NCI-H345 (cell line): ENCODE measurements at places on chromosomes 12 and 14.

DNA sequence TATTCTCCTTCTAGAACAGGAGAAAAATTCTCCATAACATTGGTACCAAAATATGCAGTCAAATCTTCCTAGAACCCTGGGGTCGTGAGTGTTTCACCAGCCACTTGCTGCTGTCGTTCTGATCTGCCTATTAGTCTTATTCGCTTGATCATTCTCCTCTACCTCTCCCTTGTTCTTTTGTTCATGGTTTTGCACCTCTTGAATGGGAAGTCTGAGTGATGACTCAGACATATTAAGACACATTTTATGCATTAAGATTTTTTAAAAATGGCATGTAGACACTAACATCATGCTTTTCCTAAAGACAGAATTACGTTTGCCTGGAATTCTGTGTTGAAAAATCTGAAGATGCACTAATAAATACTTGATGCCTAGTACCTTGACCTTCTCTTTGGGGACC lies 159.2 kb upstream of the LRIG3 start:
- no peak for DNase-seq

- DNase-seq, result no peak
Observed at GRCh38 chr12:4438834-4439596, 6.6 kb downstream of the FGF6 start.

DNA sequence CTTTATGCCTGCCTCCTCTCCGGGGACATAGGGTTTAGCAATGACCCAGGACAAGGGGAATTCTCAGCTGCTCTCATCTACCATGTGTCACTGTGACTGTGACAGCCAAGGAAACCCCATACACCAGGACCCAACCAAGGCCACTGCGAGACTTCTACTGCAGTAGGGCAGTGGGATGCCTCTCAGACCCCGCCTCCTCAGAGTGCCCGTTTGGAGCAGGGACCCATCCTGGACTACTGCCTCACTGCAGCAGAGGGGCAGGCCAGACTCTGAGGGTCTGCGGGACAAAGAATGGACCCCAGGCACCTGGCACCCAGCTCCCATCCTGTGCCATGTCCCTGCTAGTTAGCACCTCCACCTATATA lies 71.3 kb upstream of the DDX11 start:
- no peak for DNase-seq

DNA sequence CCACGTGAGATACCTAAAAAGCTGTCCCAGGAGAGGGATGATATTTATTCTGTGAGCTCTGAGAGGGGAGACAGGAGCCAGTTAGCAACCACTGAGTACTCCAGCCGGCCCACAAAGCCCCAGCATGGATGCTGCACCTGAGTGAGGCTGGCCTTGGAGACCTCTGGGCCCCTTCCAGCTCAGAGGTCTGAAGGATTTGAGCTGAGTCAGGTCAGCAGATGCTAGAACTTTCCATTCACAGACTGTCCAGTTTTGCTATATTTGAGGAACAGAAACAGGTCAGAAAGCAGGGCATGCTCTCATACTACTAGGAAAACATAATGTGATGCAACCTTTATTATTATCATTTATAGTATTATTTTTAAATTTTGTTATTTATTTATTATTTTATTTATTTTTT lies 15.0 kb upstream of the MAPKAPK5 start:
- DNase-seq, result no peak

- DNase-seq, result no peak
Observed at GRCh38 chr12:121189131-121189530, 20.8 kb upstream of the P2RX4 start.

- DNase-seq, result no peak
Observed at GRCh38 chr14:68625366-68626090, 167.3 kb downstream of the ZFP36L1 start.

- DNase-seq, result peak; percentile 68
Observed at GRCh38 chr12:95548539-95549391, 2.5 kb downstream of the USP44 start.

DNA sequence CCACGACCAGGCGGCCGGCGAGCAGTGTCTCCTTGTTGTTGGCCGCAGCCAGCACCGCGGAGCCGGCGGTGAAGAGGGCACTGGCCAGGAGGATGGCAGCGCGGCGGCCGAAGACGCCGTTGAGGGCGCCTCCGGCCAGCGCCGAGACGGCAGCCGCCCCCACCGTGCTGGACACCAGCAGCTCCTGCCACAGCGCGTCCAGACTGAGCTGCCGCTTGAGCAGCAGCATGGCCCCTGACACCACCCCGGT lies 691 bp downstream of the SLC2A13 start:
- DNase-seq, result no peak

- DNase-seq, result no peak
Observed at GRCh38 chr12:77151030-77151429, 85.7 kb upstream of the E2F7 start.

DNA sequence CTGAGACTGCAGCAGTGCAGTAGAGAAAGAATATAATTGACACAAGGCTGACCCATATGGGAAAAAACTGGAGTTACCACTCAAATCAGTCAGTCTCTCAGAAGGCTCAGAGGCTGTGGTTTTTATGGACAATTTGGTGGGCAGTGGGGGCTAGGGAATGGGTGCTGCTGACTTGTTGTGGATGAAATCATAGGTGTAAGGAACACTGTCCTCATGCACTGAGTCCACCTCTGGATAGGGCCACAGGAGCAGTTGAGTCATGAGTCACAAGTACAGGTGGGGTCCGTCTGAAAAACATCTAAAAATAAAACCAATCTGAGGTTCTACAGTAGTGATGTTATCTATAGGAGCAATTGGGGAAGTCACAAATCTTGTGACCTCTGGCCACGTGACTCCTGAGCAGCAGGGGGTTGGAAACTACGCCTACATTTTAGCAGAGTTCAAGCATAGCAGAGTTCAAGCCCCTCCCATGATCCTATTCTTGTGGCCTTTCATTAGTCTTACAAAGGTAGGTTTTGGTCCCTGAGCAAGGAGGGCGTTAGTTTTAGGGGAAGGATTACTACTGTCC lies 18.1 kb upstream of the SGPP1 start:
- DNase-seq, result no peak

GRCh38 chr12:5520037-5520436 lies 88.1 kb downstream of the NTF3 start:
- no peak for DNase-seq
